ENCODE measurements at places on chromosomes 7 and 10.

- DNase-seq: no peak
These were observed 101.4 kb upstream of the FAM133B start for GRCh38 chr7:92691578-92691977.

- DNase-seq: no peak
These were observed 39.6 kb upstream of the KCND2 start for GRCh38 chr7:120233338-120233737.

- no peak for DNase-seq
These were observed 158.9 kb downstream of the AKR1D1 start for GRCh38 chr7:138235207-138235606.

GRCh38 chr7:128266883-128267594 lies 26.0 kb downstream of the LEP start:
- DNase-seq: no peak

GRCh38 chr7:90119178-90119971 lies 34.9 kb upstream of the STEAP1 start:
- no peak for DNase-seq

DNA sequence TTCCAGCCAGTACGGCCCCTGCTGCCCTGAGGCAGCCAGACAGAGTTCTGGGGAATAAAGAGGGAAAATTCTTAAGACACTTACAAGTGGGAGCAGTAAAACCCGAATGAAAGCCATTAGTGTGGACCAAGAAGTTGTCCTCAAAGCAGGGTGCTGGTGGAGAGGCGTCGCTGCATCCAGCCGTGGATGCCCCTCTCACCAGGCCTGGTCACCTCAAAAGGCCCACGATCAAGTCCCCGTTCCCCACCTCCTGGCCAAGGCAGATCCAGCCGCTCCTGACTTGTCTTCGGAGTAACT lies 656 bp downstream of the VSTM4 start:
- DNase-seq: no peak

GRCh38 chr10:42932735-42933447 lies 144.0 kb upstream of the RET start:
- no peak for DNase-seq

GRCh38 chr7:133698127-133698526 lies 429.0 kb upstream of the LRGUK start:
- DNase-seq: no peak

DNA sequence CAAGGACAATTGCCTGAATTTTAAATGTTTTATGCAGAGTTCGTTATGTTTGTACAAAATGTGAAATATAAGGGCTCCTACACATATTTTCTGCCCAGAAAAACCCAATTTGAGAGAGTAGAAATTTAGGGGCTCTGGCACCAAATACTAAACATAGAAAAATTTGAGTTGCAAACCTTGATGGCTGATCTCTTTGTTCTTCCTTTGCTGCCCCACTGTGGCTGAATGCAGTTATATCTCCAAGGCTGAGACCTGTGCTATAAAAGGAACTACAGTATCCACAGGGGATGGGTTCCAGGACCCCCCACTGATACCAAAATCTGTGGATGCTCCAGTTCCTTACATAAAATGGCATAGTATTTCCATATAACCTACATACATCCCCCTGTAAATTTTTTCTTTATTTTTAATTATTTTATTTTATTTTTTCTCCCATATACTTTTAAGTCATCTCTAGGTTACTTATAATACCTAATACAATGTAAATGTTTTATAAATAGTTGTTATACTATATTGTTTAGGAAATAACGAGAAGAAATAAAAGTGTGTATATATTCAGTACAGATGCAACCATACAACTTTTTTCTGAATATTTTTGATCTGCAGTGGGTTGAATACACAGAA lies 22.5 kb downstream of the CFAP43 start:
- peak; percentile 10 for DNase-seq

DNA sequence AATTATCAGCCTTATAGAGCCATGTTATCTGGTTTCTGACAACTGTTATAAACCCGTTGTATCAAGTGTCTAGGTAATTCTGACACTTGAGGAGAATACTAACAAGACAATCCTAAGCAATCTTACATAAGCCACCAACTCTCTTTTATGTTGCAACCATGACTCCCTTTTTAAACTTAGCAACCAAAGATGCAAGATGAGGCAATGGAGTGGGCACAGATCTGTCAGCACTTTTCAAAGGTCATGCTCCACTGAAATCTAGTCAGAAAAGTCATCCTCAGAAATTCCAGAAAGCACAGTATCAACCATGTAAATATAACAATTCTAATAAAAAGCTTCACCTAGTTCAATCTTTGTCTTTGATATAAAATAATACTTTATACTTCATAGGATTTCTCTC lies 77.0 kb upstream of the SEMA3A start:
- DNase-seq: no peak

DNA sequence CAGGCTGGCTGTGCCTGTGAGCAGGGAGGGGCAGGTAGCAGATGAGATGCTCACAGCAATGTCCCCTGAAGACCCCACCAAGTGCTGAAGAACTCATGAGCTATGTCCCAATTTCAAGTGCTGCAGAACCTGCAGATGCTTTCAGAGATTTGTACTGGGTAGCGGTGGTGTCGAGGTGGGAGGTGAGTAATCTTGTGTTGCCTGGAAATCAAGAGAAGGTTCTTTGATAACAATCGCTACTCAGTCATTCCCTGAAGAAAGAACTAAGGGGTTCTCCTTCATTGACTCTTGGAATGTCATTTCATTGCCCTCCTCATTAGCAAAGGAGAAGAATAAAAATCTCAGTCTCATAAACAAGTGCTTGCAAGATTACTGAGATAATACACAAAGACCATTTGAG lies 246.4 kb downstream of the EMX2 start:
- no peak for DNase-seq

GRCh38 chr7:5442757-5443305 lies 19.2 kb upstream of the TNRC18 start:
- no peak for DNase-seq

- peak; percentile 36 for DNase-seq
These were observed 111.7 kb upstream of the MBL2 start for GRCh38 chr10:52883996-52884871.

- DNase-seq: peak; percentile 43
These were observed 55.2 kb downstream of the FHIP2A start for GRCh38 chr10:114876602-114877300.

DNA sequence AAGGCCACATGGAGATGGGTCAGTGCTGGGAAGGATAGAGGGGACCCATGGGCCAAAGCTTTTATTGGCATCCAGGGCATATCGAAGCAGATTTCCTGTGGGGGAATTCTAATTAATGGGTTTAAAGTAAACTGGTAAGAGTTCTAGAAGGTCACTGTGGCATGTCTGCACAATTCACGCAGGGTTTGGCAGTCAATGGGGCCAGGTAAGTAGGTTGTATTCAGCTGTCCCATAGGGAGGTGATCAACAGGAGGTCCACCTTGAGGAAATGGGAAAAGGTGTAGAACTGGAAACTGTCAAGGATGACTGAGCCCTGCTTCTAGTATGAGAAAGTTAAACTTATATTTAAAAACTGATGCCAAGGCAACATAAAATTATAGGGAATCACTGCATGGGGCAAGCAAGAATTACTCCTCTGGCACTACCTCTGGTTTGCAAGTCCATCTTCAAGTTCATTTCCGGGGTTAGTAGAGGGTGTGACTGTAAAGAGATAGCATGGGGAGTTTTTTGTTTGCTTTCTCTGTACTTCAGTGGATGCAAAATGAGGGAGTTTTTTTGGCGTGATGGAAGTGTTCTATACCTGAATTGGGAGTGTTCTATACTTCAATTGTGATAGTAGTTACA lies 22.5 kb downstream of the TBC1D12 start:
- DNase-seq: no peak
